Dermis lymphatic vessel endothelial cell (primary cell): ENCODE measurements at places on chromosomes 3 and 15. TPM values are rescaled to one million over a fixed set of nuclear protein-coding genes. Genes with fewer than 3 reads are reported as not detected.

The SLC9C1 gene
- total RNA-seq, result 0.11 and 0.17 TPM in 2 replicates

The ALPK3 gene
- 24.5 and 29.4 TPM in 2 replicates for total RNA-seq

The AMT gene
- total RNA-seq, result 0.09 and 0.43 TPM in 2 replicates

The HCN4 gene
- total RNA-seq, result not detected in 2 replicates

The GOLGA6B gene
- not detected in 2 replicates for total RNA-seq

The SLC38A3 gene
- under 0.01 and 0.17 TPM in 2 replicates for total RNA-seq

The GOLGA6L7 gene
- total RNA-seq, result not detected in 2 replicates

The UBR1 gene
- 22.5 and 39.8 TPM in 2 replicates for total RNA-seq

The CHRNA7 gene
- total RNA-seq, result 0.17 and 0.43 TPM in 2 replicates

The FANCD2OS gene
- not detected in 2 replicates for total RNA-seq

The ASB14 gene
- total RNA-seq, result not detected in 2 replicates

The PYGO1 gene
- total RNA-seq, result 0.11 and 0.26 TPM in 2 replicates

The ALDH1A3 gene
- total RNA-seq, result 5.4 and 15.3 TPM in 2 replicates

The ADGRG7 gene
- total RNA-seq, result not detected in 2 replicates

The NR1I2 gene
- not detected in 2 replicates for total RNA-seq

The CLRN1 gene
- total RNA-seq, result not detected in 2 replicates

The ZFYVE19 gene
- total RNA-seq, result 17.1 and 18.1 TPM in 2 replicates

The NAALADL2 gene
- total RNA-seq, result 0.11 and 0.52 TPM in 2 replicates

The DGKG gene
- 0.43 and 0.54 TPM in 2 replicates for total RNA-seq

The NRG4 gene
- not detected in 2 replicates for total RNA-seq

The GOLGA6A gene
- not detected in 2 replicates for total RNA-seq

The BNC1 gene
- total RNA-seq, result 1.1 and 2.8 TPM in 2 replicates

The NDN gene
- total RNA-seq, result 29.0 and 48.8 TPM in 2 replicates

The ANKRD34C gene
- total RNA-seq, result not detected in 2 replicates

The GASK1A gene
- under 0.01 and 0.09 TPM in 2 replicates for total RNA-seq

The FILIP1L gene
- 11.2 and 24.9 TPM in 2 replicates for total RNA-seq

The NEK4 gene
- total RNA-seq, result 8.0 and 16.2 TPM in 2 replicates

The FGF7 gene
- 0.11 and 0.17 TPM in 2 replicates for total RNA-seq

The BSN gene
- under 0.01 and 0.09 TPM in 2 replicates for total RNA-seq

The FBXL22 gene
- total RNA-seq, result 0.09 and 0.11 TPM in 2 replicates

The IL17RC gene
- total RNA-seq, result 17.4 and 20.3 TPM in 2 replicates

The MGLL gene
- total RNA-seq, result 19.6 and 26.5 TPM in 2 replicates

The CILP gene
- total RNA-seq, result under 0.01 TPM in 1 of 2 replicates, not detected in the other

The CLDN1 gene
- total RNA-seq, result under 0.01 and 0.22 TPM in 2 replicates

The DET1 gene
- total RNA-seq, result 2.4 and 2.7 TPM in 2 replicates

The RHOV gene
- total RNA-seq, result under 0.01 TPM in 1 of 2 replicates, not detected in the other

The ALS2CL gene
- total RNA-seq, result 4.0 and 7.0 TPM in 2 replicates

The TMEM207 gene
- total RNA-seq, result not detected in 2 replicates

The CPN2 gene
- total RNA-seq, result not detected in 2 replicates

The TOMM70 gene
- total RNA-seq, result 26.3 and 36.9 TPM in 2 replicates

The ANKRD63 gene
- total RNA-seq, result not detected in 2 replicates
